ENCODE measurements at places on chromosomes 2 and 18.
A peak's percentile ranks its signal among the peaks of the same experiment; 100 is the strongest.

- no peak for DNase-seq
Measured at GRCh38 chr18:48132797-48133655, 202.6 kb upstream of the SMAD2 start.

DNA sequence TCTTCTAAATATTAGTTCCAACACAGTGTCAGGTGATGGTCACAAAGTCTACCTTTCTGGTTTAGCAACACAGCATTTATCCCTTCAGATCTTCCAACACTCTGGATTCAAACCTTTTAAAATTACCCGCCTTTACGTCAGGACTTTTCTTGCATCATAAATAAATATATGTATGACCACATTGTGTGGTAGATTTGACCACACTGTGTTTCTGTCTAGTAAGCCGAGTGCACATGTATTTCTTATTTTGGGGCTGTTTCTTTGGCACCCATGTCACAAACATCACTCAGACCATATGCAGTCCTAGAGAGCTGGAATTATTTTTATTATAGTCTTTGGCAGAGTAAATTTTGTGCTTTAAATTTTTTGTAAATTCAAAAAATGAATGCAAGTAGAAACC is 172.1 kb downstream of the ANKRD44 start:
- DNase-seq, result no peak

- peak; percentile 83 for DNase-seq
Measured at GRCh38 chr2:1750933-1751766, 6.8 kb upstream of the PXDN start.

DNA sequence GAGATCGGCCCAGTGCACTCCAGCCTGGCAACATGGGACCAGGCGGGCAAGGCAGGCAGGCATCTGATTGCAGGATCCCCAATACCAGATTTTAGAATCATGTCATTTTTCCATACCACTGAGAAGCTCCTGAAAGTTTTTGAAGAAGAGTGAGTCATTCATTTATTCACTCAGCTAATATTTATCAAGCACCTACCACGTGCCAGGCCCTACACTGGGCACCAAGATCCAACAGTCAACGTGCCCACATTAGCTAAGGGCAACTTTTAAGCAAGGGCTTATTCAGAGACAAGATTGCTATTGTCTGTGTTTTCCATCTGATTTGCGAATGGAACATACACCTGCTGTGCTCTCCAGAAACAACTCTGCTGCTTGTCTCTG is 126.8 kb upstream of the LGALSL start:
- DNase-seq, result no peak

GRCh38 chr2:150075831-150076230 is 411.6 kb downstream of the RND3 start:
- peak; percentile 63 for DNase-seq

GRCh38 chr2:209460151-209460761 is 36.4 kb downstream of the MAP2 start:
- DNase-seq, result no peak

DNA sequence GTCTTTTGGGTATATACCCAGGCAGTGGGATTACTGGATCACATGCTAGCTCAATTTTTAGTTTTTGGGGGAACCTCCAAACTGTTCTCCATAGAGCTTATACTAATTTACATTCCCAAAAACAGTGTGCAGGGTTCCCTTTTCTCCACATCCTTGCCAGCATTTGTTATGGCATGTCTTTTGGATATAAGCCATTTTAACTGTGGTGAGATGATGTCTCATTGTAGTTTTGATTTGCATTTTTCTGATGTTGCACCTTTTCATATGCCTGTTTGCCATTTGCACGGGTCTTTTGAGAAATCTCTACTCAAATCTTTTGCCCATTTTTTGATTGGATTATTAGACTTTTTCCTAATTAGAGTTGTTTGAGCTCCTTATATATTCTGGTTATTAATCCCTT is 8.0 kb downstream of the FASTKD1 start:
- DNase-seq, result no peak

DNA sequence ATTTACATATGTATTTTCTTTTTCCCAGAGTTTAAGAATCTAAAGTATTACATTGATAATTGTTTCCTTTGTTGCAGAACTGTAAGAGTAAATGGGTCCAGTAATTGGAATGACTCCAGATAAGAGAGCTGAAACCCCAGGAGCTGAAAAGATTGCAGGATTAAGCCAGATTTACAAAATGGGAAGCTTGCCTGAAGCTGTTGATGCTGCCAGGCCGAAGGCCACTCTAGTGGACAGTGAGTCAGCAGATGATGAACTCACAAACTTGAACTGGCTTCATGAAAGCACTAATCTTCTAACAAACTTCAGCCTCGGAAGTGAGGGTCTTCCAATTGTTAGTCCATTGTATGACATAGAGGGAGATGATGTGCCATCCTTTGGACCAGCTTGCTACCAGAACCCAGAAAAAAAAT is 183.8 kb upstream of the STON1 start:
- no peak for DNase-seq

- DNase-seq, result no peak
Measured at GRCh38 chr2:151422917-151423439, 13.3 kb downstream of the RIF1 start.

- DNase-seq, result no peak
Measured at GRCh38 chr2:10173258-10174005, 50.9 kb downstream of the RRM2 start.

- peak; percentile 15 for DNase-seq
Measured at GRCh38 chr2:175251425-175252041, 70.0 kb upstream of the ATP5MC3 start.

DNA sequence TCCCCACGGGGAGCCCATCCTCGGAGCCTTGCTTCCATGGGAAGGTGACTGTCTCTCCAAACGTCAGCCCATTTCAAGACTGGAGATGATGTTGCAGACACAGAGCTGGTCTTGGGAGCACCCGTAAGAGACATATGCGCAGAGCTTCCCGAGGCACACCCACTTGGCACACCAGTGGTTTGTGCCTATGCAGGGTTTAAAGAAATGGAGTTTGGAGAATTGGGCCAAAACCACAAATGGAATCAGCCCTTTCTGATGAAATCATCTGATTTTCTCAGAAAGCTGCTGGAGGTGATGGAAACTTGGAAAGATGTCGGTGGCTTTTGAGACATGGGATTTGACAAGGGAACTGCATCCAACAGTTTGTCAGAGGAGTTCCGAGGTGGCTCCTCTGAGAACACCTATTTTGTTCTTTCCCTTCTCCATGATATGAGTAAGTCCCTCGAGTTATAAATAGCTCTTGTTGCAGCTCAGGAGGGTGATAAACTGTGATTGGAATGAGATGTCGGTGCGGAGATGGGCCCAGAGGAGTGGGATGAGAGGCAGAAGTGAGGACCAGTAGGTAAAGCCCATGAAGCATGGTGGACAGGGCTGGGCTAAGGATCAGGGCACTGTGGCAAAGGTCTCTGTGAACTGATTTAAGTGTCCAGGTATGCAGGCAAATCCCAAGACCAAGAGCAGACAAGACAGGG is 225.7 kb downstream of the ACKR3 start:
- no peak for DNase-seq

- no peak for DNase-seq
Measured at GRCh38 chr2:112144966-112145365, 6.8 kb downstream of the FBLN7 start.

DNA sequence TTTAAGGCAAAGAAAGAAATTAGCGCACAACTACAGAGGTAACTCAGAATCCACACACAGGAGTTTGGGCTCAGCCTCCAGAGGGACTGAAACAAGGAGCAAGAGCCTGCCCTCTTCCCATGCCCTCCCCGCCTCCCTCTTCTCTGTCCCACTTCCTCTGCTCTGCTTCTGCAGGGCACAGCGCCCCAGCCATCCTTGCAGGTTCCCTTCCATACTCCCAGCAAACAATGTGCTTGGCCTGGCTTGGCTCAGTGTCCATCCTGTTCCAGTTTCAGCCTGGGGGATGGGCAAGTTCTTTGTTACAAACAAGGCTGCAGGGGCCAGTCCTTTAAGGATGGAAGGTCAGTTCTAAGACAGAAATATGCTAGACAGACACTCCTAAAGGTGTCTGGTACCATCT is 133.5 kb downstream of the CDH20 start:
- no peak for DNase-seq

- no peak for DNase-seq
Measured at GRCh38 chr2:187493180-187493579, 45.1 kb upstream of the CALCRL start.

- peak; percentile 69 for DNase-seq
Measured at GRCh38 chr18:46051731-46052461, 20.2 kb downstream of the PSTPIP2 start.

DNA sequence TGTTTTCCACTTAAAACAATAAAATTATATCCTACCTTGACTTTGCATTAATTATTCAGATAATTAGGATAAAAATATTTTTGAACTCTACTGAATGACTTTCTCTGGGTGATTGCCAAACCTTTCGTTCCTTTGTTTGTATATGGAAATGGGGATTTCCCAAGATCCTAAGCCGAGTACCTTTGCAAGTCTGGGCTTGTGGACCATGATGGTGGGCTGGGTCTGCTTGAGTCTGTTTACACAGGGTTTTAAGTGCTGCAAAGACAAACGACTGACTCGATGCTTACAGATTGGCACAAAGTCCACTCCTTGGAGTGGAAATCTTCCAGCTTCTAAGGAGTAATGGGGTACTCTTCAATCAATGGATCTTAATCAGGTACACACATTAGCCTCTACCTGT is 659.5 kb downstream of the TSN start:
- peak; percentile 5 for DNase-seq
